ENCODE measurements at places on chromosomes 11 and 22.
A peak's percentile ranks its signal among the peaks of the same experiment; 100 is the strongest.

GRCh38 chr11:1029654-1030053 lies 6.9 kb downstream of the MUC6 start:
- DNase-seq, result no peak

DNA sequence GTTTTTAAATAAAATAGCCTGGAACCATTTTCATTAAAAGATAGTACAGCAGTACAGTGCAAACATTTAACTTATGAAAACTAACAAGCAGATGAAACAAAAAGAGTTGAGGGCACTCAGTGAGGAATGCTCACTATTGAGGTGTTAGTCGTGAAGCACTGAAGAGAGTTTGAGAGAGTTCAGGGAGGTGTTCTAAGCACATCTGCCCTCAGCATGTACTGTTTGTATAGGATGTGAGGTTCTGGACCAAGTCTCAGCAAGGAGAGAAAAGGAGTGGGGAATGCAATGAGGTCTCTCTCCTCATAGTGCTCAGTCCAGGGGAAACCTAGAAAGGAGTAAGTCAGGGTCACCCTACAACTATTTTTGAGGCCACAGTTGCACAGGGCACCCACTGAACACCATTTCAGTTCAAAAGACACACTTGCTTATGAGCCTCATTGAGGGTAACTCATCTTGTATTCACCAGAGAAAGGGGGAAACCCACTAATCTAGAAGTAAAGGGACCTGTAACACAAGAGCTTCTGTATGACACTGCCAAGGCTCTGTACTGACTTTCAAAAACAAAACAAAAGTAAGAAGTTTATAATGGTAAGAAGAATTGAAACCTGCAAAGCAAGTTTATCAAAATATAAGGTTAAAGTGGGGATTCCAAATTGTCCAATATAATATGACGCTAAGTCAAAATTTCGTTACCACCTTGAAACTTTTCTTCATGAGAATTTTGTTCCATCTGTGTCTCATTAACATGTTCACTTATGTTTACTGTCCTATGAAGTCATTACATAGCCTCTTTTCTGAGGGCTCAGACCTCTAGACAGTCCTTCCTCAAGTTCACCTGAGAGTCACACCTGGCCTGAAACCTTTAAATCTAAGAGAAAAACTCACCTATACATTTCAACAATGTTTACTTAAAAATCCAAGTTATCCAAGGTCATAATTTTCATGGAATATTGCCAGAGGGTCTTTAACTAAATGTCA lies 275.3 kb downstream of the ETS1 start:
- DNase-seq, result no peak

DNA sequence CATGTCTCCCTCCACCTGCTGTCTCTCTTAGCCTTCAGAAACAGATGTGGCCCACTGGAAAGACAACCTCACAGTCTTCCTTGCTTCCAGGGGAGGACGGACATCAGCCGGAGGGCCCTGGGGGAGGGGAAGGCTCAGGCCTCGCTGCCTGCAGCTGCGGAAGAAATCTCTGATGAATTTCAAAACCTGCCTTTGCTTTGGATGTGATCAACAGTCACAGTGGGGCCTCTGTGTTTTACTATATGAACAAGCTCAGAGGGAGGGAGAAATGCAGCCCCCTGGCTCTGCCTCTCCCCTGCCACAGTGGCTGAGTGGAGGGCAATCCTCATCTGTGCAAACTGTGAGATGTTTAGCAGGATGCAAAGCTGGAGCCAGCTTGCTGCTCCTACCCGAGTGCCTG lies 282.8 kb downstream of the NTM start:
- DNase-seq, result no peak

DNA sequence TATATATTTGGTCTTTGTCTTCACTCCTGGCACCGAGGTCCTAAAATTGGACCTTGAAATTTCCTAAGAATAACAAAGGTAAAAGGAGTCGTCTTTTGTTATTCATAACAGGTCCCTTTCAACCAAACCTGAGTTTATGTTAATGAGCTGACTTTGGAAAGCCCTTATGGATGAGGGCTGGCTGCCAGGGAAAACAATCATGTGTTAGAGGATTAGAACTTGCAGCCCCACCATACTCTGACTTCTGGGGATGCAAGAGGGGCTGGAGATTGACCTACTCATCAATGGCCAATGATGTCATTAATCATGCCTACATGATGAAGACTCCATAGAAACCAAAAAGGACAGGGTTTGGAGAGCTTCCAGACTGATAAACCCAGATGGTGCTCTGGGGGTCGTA lies 118.9 kb downstream of the MRTFA start:
- DNase-seq, result no peak

- DNase-seq, result no peak
Measured at GRCh38 chr11:57214098-57214417, 23.0 kb downstream of the APLNR start.

DNA sequence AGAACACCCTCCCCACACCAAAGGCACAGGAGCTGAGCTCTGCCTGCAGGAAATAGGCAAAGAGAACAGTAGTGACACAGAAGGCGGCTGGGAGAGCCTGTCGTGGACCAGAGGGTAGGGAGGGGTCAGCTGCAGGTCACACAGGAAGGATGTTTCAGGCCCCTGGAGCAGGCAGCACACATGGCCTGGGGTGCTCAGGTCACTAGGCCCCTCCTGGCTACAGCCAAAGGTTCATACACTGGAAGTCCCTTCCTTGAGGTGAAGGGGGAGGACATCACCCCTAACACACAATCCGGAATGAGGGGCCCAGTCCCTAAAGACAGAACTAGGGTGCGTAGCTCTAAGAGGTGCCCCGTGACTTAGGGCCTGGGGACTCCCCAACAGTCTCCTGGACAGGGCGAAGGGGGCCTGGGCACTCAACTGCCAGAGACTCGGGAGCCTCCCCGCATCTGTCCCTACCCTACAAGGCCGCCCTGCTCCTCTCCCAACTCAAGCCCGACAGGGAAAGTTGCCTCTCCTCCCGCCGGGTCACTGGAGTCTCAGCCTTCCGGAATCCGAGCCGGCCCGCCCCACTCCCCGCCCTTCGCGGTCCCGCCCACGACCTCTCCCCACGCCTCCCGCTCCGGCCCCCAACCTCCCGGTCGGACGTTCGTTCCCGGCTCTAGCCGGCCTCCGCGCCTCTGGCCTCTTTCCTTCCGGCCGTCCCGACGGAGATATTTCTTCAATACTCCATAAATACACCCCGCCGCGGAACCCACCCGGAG lies at the start of gene CYB5R2:
TSS of gene CYB5R2 (minus strand) at position 541 of the 764 bp plus-strand sequence. CDS start 675 bp downstream, outside the sequence.
- peak; percentile 61 for DNase-seq

GRCh38 chr11:17490232-17490631 lies 13.6 kb upstream of the ABCC8 start:
- no peak for DNase-seq

DNA sequence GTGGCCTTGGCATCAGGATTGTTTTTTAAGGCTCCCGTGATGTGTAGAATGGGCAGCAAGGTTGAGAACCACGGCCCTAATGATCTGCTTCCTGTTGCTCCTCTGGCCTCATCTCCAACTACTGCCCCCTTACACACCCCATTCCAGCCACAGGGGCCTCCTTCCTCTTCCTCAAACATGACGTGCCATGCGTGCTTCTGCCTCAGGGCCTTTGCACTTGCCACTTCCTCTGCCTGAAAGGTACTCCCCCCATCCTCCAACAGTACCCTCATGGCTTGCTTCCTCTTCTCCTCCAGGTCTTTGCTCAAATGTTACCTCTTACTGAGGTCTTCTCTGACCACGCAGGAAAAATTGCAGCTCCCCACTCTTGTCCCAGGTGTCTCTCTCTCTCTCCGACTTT lies 93.9 kb upstream of the CSNK2A3 start:
- DNase-seq, result no peak

DNA sequence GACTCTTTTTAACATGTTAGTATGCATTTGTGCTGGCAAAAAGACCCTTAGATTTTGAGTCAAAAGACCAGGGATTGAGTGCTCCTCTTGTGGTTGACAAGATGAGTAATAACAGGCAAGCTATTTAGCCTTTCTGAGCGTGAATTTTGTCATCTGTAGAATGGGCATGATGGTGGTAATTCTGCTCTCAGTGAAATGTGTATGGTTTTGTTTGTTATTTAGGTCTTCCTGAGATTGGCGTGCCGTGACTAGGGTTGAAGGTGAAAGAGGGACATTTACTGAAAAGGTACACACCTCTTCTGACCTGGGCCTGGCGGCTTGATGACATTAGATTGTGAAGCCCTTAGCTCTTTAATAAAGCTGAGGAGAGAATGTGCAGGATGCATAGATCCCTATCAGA lies 8.4 kb upstream of the CEP295 start:
- no peak for DNase-seq

- no peak for DNase-seq
Measured at GRCh38 chr11:78187366-78188285, 800 bp downstream of the KCTD21 start.

- peak; percentile 7 for DNase-seq
Measured at GRCh38 chr22:45838305-45838887, 138.6 kb downstream of the WNT7B start.

GRCh38 chr11:93444617-93445073 lies 98.5 kb downstream of the SMCO4 start:
- no peak for DNase-seq

GRCh38 chr22:40479126-40479800 lies 108.9 kb downstream of the SGSM3 start:
- no peak for DNase-seq

- DNase-seq, result no peak
Measured at GRCh38 chr11:36953976-36954375, 355.9 kb upstream of the RAG2 start.

DNA sequence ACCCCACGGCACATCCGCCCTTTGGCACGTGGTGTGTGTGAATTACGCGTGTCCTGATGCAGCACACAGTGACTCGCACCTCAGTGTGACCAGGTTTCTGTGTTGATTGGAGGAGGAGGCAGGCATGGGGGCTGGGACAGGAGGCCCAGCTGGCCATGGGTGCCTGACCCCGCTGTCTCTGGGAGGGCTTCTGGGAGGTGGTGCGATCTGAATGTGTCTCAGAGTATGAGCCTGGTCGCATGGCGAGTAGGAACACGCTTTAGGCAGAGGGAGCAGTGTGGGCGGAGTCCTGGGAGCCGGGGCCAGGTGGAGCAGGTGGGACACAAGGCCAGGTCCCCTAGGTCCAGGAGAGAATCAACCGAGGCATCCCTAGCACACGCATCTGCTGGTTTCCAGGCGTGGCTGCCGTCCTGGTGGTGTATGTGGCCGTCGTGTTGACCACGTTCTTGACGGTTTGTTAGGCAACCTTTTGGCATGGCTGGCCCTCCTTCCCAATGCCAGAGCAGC lies 5.7 kb downstream of the GRAMD4 start:
- DNase-seq, result no peak

GRCh38 chr11:78062671-78063070 lies 990 bp upstream of the THRSP start:
- DNase-seq, result no peak

DNA sequence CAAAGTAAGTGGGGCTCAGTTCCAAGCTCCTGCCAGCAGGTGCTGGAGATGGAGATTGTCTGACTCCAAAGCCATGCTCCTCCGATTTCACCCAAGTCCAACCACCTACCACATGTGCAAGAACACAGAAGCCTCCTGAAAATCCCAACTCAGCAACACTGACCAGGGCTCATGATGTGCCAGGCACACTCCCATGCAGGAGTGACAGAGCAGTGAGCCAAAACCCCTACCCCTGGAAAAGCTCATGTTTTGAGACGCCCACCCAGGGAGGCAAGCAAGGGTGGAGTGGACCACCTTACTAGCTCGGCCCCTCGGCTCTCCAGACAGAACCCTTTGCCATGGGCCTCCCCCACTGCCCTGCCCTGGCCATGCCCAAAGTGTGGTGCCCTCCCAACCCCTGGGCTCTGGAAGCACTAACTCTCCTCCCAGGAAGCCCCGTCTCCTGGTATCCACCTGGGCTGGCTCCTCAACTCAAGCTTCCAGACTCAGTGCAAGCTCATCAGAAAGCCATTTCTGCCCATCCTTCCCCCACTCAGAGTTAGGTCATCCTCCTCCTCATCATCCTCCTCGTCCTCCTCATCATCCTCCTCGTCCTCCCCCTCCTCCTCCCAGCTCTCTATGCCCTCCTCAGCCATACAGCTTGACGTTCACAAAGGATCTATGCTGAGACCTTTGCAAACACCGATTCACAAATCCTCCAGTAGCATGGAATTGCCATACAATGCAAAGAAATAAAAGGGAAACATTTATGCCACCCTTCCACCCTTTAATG lies 154.9 kb downstream of the MPPED1 start:
- DNase-seq, result no peak
